A549 treated with AZD2906 at 1 μM for 4 hours (cell line): ENCODE measurements at places on chromosomes 4 and X. TPM values are rescaled to one million over a fixed set of nuclear protein-coding genes. Genes with fewer than 3 reads are reported as not detected.

RHOXF2B gene
- not detected in 5 replicates for total RNA-seq

HDAC8 gene
- 23.1 to 25.7 TPM (median 24.4 TPM) in 5 replicates for total RNA-seq

MAGEA1 gene
- 0.09 to 0.21 TPM (median 0.12 TPM) in 5 replicates for total RNA-seq

BMX gene
- not detected in 5 replicates for total RNA-seq

RTL9 gene
- 0.05 to 0.16 TPM (median 0.11 TPM) in 5 replicates for total RNA-seq

TRPC3 gene
- 0.06 to 0.09 TPM (median 0.08 TPM) in 5 replicates for total RNA-seq

SSX2B gene
- total RNA-seq, result not detected in 5 replicates

SLC6A14 gene
- total RNA-seq, result not detected in 5 replicates

SPANXC gene
- 0.45 to 0.97 TPM (median 0.46 TPM) in 3 of 5 replicates, not detected in the others for total RNA-seq

FRMD7 gene
- not detected in 5 replicates for total RNA-seq

UGT2A3 gene
- total RNA-seq, result 0.05 to 0.15 TPM (median 0.09 TPM) in 5 replicates

WDR19 gene
- 7.2 to 7.6 TPM (median 7.3 TPM) in 5 replicates for total RNA-seq

NDNF gene
- total RNA-seq, result not detected in 5 replicates
